ENCODE measurements at places on chromosomes 3 and 15.

DNA sequence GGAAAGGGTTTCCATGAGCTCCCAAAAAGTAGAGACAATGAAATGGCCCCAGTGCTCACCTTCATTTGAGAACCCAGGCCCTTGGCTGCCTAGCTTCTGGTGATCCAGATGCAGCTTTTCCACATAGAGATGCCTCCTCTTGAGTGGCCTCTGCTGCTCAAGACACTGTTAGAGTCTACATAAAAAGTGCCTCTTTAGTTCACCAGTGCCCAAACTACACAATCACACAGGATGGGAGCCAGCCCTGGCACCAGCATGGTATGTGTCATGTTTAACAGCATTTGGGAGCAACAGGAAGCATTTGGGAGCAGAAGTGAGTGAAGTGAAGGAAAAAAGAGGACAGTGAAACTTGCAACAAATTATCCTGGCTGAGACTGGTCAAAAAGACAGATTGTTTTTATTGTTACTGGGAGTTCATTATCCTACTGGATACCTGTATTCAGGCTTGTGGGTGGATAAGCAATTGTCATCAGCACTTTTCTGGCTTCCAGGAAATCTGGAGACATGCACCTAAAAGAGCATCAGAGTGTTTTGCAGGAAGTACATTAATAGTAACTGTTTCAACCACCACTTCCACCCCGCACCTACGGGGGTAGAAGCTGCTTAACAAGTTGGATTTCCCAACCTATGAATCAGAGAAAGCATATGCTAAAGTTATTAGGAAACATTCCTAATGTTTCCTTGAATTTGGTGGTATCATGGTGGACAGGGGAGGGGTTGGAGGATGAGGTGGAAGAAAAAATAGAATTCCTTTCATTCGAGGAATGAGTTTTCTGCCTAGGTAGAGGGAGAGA lies 416.2 kb downstream of the IGSF11 start:
- no peak for DNase-seq

DNA sequence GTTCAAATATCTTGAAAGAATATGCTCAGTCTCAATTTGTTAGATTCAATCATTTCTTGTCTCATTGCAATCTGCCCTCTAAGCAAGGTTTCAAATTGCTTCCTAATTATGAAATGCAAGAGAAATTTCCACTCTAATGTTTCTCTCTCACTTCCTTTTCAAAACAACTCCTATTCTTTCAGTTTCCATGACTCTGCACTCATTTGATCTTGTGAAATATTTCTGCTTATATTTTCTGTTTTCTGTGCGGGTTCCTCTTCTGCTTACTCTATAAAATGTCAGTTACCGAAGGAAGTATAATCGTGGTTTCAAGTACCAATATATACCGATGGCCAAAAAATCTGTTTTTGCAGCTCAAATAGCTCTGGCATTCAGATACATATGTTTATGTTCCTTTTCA lies 521.9 kb upstream of the NAALADL2 start:
- no peak for DNase-seq

DNA sequence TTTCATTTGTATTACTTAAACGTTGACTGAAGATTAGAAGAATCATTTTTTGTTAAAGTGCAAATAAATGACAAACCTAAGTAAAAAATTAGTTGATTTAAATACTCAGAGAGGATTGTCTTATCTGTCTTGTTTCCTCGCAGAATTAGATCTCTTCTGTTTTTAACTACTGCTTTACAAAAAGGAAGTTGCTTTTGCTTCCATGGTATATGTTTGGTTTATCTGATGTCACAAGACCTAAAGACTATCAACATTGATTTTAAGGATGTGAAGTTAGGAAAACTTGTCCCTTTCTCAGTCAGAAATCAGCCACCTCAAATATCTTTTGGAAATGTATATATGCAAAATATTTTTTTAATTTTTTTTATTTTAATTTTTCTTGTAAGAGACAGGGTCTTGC lies 28.7 kb downstream of the GPR171 start:
- DNase-seq: no peak

GRCh38 chr3:46235425-46235824 lies 6.8 kb upstream of the CCR3 start:
- no peak for DNase-seq

GRCh38 chr3:126125781-126126251 lies 41.9 kb upstream of the SLC41A3 start:
- no peak for DNase-seq

GRCh38 chr3:156378871-156379270 lies 176.0 kb downstream of the SSR3 start:
- no peak for DNase-seq

DNA sequence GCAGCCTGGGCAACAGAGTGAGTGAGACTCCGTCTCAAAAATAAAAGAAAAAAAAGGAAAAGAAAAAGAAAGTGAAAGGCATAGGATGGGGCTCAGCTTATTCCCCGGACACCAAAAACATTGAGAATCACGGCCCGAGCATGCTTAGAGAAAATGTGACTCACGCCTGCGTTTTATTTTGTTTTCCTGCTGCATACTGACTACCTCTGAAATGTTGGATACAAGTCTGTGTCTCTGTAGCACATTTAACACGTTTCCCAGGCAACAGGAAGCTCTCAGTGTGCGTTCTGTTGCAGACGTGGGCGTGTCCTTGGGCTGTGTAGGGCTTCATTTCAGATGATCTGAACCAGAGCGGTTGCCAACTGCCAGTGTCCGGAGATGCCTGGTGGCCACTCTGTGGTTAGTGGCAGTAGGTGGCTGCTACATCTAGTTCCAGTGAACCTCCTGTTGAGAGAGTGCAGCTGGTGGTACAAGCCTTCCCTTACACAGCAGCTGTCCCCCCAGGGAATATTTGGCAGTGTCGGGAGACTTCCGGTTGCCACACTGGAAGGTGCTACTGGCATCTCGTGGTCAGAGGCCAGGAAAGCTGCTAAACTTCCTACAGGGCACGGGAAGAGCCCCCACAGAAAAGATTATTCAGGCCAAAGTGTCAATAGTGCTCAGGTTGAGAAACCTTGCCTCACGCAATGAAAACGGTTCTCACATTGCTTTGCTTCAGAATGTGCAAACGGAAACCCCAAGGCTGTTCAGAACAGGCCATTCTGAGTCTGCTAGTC lies 3.0 kb downstream of the SLC51A start:
- DNase-seq: peak; percentile 70

GRCh38 chr3:189270248-189270832 lies 98.6 kb downstream of the TPRG1 start:
- peak; percentile 25 for DNase-seq

DNA sequence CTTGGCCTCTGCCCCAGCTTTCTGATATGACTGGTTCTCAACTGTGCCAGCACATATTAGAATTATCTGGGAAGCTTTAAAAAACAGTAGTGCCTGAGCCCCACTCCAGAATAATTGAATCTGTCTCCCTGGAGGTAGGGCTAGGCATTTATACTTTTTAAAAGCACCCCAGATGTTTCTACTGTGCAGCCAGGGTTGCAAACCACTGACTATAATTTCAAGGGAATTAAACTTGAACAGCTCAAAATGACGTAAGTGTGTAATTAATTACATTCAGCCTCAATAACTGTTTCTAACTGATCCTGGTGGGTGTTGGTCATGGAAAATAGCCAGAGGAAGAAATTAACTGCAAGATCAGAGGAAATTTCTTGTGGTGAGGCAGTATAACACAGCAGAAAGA lies 4.4 kb upstream of the IRAK2 start:
- DNase-seq: no peak

All from SJSA1 (cell line).